ENCODE measurements at places on chromosomes 12 and 14.

- DNase-seq = no peak
These were observed 16.2 kb downstream of the KIF21A start for GRCh38 chr12:39426636-39427240.

- no peak for DNase-seq
These were observed 92.7 kb upstream of the RESF1 start for GRCh38 chr12:31866523-31866922.

GRCh38 chr12:57935331-57935730, 6.0 kb upstream of the ATP23 start:
- DNase-seq = no peak

DNA sequence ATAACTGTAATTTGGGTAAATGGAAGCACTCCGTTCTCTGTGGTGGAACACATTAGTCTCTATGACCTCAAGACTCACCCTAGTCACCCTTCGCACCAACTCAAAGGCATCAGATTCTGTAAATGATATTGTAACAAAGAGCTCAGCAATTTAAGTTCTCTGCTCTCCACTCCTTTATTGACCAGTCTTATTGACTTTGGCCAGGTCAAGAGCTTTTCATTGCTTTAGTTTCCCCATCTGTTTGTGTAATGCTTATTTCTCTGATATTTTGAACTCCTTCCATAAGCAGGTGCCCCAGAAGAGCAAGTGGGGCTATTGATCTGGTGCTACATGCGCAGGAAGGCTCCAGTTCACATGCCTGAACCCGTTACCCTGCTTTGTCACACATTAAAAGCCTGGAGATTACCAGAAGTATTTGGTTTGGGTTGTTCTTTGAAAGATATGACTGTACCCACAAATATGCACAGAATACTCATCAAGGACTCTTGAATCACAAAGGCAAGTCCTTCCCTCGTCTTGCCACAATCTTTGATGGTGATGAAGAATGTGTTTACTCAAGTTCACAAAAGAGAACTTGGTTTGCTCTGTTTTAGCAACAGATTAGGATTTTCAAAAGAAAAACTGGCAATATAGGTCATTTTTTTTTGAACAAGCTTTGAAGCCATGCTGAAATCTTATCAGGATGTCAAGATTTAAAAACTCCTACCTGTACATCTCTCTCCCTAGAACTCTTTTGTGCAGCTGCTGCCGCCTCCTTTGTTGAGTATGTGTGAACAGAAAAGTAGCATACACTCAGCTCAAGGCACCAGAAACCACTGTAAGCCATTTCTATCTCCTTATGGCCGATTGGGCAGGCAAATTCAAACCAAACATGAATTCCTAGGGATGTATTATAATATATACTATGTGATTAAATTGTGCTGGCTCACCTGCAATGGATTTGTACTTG, 193.9 kb downstream of the BCAT1 start:
- peak; percentile 4 for DNase-seq

DNA sequence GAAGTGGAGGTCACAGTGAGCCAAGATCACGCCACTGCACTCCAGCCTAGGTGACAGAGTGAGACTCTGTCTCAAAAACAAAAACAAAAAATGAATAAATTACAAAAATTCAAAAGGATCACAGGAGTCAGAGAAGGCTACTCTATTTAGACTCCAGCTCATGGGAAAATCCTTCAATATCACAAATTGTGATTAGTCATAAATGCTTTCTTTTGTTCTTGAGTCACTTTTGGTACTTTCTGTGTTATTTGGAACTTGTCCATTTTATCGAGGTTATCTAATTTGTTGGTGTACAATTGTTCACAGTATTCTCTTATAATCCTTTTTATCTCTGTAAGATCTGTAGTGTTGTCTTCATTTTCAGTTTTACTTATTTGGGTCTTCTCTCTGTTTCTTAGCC, 18.9 kb downstream of the ALDH2 start:
- DNase-seq = no peak

DNA sequence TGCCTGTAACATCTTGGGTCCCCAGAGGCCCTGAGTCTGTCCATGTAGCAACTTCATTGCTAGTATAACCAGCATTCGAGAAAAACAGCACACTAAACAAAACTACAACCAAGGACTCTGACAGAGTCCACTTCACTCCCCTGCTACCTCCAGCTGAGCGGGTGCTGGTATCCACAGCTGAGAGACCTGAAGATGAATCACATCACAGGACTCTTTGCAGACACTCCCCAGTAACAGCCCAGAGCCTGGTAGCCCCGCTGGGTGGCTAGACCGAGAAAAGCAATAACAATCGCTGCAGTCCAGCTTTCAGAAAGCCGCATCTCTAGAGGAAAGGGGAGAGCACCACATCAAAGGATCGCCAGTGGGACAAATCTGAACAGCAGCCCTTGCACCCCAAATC, 9.0 kb upstream of the IQSEC3 start:
- no peak for DNase-seq

DNA sequence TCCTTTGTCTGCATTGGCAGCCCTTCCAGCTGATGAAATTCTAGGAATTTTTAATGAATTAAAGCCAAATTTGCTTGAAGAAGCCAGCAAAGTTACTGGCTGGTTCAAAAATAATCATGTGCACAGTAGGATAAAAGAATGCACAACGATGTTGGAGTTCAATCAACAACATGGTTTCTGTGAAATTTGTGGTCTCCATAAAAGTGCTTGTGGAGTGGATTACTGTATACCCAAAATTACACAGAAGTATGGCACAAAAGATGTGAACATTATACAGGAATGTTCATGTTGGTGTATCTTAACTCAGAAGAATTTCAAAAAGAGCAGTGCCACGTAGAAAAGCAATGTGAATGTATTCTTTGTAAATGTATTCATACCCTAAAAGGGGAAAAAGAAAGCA, 105.0 kb upstream of the METAP2 start:
- DNase-seq = no peak

DNA sequence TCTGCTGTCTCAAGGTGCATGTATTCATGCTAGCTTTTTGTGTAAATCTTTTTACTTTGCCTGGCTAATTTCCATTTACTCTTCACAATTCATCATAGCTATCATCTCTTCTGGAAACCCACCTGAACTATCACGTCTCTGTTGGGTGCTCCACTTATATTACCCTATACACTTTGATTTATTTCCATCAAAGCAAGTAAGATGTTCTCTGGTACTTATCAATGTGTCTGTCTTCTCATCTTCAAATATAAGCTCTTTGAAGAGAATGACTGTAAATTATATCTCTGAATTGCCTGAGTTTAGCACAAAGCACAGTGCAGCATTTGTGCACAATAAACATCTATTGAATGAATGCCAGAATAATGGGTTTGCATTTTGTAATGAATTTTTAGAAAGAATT, 1129.7 kb downstream of the LRFN5 start:
- DNase-seq = no peak

DNA sequence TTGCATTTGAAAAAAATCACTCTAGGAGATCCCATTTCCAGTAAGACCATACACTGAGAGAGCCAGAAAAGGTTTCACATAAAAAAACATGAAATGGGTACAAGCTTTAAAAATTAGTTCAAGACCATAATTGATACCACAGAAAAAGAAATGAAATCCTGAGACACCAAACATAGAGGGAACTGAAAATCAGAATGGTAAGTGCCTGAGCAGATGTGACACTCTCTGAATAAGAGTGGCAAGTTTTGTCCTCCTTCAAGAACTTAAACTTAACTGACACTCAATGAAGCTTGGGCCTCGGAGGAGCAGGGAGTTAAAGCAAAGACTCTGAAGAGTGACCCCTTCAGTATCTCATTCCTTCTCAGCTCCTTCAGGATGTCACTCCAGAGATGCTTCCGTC, 23.2 kb upstream of the PTGDR start:
- DNase-seq = no peak

- peak; percentile 51 for DNase-seq
These were observed 7.1 kb upstream of the WASHC4 start for GRCh38 chr12:105100207-105100985.

DNA sequence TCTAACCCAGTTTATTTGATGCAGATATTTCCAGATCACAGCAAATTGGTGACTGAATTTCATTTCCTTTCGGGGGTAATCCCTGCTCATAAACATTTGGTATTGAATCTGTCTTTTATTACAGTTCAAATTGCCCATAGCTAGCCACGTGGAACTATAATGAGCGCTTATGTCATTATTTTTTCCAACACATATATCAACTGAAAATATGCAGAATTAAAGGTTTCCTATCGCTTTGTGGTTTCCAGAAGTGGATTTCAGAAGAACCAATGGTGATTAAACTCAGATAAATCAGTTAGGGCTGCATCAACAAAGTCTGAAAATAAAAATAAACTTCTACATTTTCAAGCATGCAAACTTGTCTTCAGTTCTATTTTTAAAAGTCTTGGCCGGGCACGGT, 111.9 kb downstream of the PIK3C2G start:
- no peak for DNase-seq

- DNase-seq = no peak
These were observed 83.0 kb downstream of the ACTN1 start for GRCh38 chr14:68896132-68896531.

DNA sequence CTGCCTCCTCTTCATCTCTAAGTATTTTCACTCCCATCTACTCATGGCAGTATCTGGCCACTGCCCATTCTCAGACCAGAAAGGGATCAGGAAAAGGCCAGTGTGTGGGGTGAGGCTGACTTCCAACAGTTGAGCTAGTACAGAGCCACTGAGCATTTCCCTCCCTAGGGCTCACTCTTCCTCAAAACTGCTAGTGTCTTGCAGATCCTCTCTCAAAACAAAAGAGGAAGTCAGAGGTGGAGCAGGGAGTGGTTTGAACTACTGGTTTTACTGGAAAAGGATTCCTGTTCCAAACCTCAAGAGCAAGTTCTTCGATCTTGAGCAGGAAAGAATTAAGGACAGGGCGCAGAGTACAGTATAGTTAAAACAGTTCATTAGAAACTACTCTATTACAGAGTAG, 11.7 kb upstream of the RNASE10 start:
- no peak for DNase-seq

DNA sequence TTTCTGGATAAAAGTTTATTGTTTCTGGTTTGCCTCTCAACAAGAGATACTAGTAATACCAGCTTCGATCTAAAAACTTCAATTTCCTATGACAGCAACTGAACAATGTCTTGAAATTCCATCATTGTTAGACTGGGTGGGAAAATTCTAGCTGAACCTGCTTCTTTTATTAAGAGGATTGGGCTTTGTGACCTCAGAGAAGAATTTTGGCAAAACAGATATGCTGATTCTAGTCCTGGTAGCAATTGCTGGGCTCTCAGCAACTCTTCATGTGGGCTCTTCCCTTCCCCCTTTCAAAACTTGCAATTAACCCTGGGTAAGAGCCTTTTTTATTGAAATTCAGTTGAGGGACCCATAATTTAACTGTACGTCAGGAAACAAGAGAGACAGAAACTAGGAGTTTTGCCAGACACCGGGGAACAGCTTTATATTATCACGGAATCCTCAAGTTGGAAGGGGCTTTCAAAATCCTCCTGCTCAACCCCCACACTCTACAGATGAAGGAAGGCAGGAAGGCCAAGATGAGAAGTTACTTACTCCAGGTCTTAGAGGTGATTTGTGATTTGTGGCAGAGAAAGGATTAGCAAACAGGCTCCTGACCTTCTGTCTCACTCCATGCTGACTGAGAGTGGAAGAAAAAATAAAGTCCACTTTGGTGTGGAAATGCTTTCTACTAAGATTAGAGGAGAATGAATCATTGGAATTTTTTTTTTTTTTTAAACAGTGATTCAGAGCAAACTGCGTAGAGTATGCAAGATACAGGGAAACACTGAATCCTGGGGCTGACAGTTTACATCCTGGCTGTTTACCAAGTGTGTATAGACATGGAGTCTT, 239.0 kb upstream of the ATP2B1 start:
- DNase-seq = peak; percentile 71

DNA sequence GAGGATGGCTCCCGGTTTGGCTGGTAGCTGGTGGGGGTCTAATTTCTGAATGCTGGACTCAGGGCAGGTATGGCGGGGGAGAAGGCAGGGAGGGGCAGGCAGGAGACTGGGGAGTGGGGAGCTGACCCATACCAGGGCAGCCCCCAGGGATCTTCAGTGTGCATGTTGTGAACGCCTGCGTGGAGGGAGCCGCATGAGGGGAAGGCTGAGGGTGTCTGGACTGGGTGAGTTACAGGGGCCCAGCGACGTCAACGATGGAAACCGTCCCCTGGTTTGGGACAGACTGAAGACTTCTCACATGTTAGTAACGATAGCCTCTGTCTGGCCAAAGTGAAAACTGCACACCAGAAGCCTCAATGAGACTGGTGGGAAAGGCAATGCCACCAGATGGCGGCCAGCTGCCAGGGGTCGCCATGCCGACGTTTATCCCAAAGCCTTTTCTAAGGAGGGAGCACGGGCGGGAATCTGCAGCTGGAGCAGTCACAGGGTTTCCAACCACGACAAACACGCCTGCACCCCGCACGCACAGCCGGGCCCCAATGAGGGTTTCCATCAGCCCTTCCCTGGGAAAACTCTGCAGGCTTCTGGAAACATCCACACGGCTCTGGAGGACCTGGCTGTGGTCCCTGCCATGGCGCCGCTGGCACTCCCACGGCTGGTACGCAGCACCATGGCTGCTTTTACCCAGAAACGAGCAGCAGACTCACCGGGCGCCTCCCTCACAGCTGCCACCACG, 14.0 kb downstream of the PGAM5 start:
- DNase-seq = no peak

DNA sequence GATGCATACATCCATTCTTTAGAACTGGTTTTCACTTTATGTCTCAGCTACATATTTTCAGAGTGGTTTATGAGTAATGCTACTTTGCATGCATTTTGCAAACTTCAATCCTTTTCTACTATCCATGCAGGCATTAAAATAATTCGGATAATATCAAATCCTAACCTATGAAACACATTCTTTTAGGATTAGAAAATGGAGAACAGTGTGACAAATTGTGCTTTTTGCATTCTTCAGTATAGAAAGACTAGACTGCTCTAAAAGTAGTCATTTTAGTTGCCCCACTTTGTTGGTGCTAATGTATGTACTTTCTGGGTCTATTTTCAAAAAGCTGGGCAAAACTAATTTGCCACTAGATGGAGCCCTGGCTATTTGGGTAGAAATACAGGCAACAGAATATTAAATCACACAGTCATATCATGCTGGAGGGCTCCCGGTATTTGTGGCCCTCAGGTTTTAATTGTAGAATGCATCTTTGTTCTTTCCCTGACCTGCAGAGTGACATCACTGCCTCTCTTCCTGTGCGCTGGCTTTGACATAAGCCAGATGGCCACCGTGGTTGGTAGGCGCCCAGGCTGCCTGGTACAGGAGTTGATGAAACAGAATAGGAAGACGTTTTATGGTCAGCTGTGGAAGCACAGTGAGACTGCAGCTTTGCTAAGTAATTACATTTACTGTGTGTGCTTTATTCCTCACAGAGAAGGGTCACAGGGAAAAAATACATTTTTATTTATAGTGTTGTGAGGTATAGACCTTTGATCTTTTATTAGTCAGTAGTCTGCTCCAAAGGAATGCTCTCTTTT, 28.1 kb downstream of the MSRB3 start:
- peak; percentile 23 for DNase-seq
